CD4-positive, alpha-beta T cell (primary cell): ENCODE measurements at places on chromosomes 11 and 22.
A peak's percentile ranks its signal among the peaks of the same experiment; 100 is the strongest.

DNA sequence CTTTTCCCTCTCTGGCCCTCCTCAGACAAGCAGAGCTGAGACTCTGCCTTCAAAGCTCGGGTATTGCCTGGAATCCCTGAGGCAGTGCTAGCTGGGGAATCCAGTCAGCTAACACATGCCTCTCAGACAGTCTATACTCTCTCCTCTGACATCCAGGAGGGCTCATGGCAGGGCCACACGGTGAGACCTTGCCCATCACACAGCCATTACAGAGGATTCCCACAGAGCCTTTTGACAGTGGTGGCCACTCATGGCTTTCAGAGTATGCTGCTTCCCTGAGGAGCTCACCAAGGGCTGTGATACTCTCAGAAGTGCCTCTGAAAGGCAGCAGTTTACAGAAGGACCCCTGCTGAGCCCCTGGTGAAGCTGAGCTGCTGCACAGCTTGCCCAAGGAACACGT, 165.3 kb downstream of the RRAS2 start:
- no peak for DNase-seq

- DNase-seq: no peak
Measured at GRCh38 chr11:11584530-11584810, 37.3 kb downstream of the GALNT18 start.

- no peak for DNase-seq
Measured at GRCh38 chr22:39314251-39314971, 5.0 kb downstream of the RPL3 start.

DNA sequence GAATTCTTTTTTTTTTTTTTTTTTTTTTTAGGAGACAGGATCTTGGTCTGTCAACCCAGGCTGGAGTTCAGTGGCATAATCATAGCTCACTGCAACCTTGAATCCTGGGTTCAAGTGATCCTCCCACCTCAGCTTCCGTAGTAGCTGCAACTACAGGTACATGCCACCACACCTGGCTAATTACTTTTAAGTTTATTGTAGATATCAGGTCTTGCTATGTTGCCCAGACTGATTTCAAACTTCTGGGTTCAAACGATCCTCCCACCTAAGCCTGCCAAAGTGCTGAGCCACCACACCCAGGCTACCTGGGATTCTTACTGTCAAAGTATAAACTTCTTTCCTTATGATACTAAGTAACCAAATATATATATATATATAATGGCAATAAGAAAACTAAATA, 50.9 kb upstream of the CHRNA10 start:
- no peak for DNase-seq

DNA sequence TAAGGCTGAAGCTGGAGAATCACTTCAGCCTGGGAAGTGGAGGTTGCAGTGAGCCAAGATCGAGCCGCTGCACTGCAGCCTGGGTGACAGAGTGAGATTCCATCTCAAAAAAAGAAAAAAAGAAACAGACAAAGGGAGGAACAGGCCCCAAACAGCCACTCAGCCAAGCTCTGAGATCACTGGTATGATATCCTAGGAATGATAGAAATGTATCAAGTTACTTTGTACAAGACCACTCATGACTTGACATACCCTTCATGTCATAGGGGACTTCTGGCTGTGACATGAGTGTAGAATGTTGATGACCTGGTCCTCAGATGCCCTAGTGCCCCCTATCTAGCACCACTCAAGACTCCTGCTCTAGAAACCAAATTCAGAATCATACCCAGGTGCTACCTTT, 216.5 kb downstream of the NAV2 start:
- DNase-seq: no peak

GRCh38 chr11:15288863-15289262, 174.1 kb downstream of the INSC start:
- DNase-seq: no peak

- no peak for DNase-seq
Measured at GRCh38 chr11:122097419-122098001, 18.5 kb downstream of the BLID start.

DNA sequence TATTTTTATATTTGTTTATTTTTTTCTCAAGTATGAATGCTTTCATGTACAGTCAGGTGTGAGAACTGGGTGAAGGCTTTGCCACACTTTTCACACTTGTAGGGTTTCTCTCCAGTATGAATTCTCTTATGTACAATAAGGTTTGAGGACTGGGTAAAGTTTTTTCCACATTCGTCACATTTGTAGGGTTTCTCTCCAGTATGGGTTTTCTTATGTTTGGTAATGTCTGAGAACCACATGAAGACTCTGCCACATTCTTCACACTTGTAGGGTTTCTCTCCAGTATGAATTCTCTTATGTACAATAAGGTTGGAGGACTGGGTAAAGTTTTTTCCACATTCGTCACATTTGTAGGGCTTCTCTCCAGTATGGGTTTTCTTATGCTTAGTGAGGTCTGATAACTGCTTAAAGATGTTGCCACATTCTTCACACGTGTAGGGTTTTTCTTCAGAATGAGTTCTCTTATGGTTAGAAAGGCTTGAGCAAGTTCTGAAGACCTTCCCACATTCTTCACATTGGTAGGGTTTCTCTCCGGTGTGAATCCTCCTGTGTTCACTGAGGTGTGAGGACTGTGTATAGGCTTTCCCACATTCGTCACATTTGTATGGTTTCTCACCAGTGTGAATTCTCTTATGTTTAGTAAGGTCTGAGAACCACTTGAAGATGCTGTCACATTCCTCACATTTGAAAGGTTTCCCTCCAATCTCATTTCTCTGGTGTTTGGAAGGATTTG, 19.7 kb downstream of the ZNF195 start:
- no peak for DNase-seq

- DNase-seq: no peak
Measured at GRCh38 chr22:49400136-49400940, 427.3 kb downstream of the BRD1 start.

GRCh38 chr11:45644981-45645889, 20.2 kb downstream of the CHST1 start:
- no peak for DNase-seq

DNA sequence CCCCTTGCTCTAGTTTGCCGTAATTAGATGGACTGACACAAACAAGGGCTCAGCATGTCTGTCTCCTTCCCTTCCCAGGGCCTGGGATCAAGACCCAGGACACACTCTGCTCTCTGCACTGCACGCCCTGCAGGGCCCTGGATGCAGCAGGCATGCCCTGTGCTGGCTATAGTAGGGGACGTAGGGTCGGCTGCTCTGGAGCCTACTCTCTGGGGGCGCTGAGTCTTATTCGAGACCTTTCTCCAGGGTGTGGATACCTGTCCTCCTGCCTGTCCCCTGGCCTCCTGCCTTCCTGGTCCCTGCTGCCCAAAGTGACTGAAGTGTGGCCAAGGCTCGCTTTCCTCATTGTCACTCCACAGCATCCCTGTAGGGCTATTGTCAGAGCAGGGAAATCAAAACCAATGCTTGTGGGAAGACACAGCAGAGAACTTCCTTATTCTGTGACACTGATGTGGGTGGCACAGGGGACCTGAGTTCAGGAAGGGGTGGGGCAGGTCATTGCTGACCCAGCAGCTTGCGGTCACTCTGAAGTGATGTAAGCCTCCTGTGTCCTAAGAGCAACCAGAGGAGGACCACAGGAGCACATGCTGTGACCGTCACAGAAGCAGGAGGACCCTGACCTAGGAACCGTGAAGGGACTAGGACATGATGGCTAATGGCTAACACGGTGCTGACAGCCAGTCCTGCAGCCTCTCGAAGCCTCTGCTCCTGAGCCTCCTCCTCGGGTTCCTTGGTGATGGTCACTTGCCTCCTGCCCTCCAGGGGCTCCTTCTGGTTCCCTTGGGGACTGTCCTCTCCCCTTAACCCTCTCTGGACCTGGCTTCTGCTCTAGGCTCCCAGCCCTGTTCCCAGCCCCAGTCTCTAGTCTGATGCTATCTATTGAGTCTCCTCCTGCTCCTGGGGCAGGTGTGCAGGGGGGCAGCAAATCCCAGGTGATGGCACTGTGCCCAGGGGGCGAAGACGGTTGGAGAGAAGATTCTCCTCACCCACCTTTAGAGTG, 10.3 kb downstream of the APOBEC3A start:
- DNase-seq: no peak

GRCh38 chr22:42871146-42872050, 14.3 kb upstream of the ARFGAP3 start:
- no peak for DNase-seq

GRCh38 chr11:128628325-128628673, 40.9 kb upstream of the ETS1 start:
- DNase-seq: no peak

GRCh38 chr11:14248580-14248981, 110.4 kb downstream of the RRAS2 start:
- no peak for DNase-seq

GRCh38 chr11:13140028-13140870, 131.1 kb downstream of the RASSF10 start:
- DNase-seq: no peak

GRCh38 chr11:76269661-76270261, 63.5 kb upstream of the WNT11 start:
- no peak for DNase-seq

- no peak for DNase-seq
Measured at GRCh38 chr11:12058425-12059115, 50.1 kb upstream of the DKK3 start.

DNA sequence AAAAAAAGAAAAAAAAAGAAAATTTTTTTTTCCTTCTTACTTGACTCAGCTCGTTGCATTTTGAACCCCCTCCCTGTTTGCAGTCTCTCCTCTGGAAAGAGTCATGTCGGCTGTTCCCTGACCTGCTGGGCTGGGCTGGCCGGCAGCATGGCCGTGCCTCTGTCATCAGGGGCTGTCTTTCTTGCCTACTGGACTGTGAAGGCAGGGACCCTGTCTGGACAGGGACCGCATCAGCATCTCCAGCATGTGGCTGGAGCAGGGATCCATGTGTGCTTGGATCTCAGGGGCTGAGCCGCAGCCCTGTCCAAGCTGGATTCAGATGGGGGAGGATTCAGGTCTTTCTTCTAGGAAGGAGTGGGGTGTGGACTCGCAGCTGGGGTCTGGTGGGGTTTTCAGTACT, 15.5 kb downstream of the FBLN1 start:
- no peak for DNase-seq

GRCh38 chr11:47797633-47798032, 30.5 kb upstream of the FNBP4 start:
- peak; percentile 5 for DNase-seq

GRCh38 chr11:45333001-45333971, 47.1 kb upstream of the SYT13 start:
- DNase-seq: no peak

- peak; percentile 21 for DNase-seq
Measured at GRCh38 chr22:22745225-22746060, 101.0 kb downstream of the GGTLC2 start.

GRCh38 chr22:47295226-47295901, 532.9 kb downstream of the TBC1D22A start:
- DNase-seq: no peak

- no peak for DNase-seq
Measured at GRCh38 chr22:17872471-17872870, 98.2 kb upstream of the BID start.

DNA sequence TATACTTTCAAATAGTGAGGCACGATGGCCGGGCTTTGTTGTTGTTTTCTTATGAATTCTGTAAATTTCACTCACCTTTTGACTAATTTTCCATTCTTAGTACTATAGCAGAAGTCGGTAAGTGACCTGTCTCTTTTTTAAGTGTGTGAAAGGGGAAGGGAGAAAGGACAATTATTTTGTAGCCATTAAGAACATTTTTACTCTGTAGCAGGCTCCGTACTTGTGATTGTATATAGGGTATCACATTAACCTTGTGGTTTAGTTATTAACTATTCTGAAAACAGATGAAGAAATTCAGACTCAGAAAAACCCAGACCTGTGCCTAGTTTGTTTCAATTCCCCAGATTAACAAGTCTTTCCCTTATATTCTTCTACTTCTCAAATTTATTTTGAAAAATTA, 78.7 kb downstream of the CASP12 start:
- no peak for DNase-seq

GRCh38 chr22:44119669-44120313, 60.9 kb upstream of the PARVG start:
- no peak for DNase-seq

DNA sequence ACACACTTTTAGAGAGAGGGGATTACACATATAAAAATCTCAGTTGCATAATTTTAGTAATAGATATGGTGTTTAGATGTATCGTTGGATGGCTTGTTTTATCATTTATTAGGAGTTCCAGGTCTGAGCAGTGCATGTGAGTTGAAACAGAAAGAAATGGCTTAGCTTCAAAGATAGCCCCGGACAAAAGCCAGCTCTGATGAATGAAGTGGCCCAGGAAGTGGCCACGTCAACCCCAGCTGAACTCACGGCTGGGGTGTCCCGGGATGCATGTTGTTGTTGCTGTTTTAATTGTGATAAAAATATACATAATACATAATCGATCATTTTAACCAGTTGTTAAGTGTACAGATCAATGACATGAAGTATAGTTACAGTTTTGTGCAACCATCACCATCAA, 1513.6 kb downstream of the BRD1 start:
- DNase-seq: no peak
